ENCODE measurements at places on chromosomes 6 and 20.

DNA sequence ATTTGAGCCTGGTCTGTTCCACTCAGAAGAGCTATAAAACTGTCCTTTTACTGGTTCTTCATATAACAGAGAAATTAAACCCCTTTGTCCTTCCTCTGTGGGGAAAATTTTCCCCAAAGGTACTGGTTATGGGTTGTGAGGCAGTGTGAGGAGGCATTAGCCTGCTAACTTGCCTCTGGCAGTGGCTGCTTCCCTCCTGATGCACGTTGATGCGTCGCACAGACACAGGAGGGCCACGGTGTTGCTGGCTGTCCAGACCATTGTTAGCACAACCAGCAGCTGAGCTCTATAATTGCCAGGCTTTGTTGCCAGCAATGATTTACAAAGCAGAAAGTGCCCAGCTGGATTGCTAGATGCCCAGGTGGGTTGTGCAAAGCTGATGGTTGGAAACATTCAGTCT, 10.1 kb downstream of the AAR2 start:
- DNase-seq = no peak

DNA sequence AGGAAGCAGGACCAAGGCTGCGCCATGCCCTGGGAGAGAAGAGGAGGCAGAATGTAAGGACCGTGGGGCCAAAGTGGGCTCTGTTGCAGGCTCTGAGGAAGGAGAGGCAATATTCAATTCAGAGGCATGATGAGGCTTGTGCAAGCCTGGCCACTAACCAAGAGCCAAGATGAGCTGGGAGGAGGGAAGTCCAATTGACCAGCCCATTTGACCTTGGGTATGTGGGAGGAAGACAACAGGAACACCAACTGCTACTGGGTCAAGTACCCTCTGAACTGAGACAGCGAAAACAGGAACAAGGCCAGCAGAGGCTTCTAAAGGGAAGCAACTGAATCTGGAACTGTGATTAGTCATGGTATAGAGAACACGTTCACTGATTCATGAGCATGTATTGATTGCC, 779.6 kb downstream of the MAFB start:
- DNase-seq = no peak

DNA sequence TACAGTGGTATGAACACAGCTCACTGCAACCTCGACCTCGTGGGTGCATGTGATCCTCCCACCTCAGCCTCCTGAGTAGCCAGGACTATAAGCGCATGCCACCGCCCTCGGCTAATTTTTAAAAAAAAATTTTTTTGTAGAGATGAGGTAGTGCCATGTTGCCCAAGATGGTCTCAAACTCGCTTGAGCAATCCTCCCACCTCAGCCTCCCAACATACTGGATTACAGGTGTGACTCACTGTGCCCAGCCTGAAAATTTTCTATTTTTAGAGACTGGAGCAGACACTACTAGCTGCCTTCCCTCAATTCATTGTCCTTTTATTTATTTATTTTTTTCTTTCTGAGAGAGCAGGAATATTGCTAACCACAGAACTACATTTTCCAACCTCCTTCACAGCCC, 20.3 kb upstream of the GTF3C6 start:
- no peak for DNase-seq

DNA sequence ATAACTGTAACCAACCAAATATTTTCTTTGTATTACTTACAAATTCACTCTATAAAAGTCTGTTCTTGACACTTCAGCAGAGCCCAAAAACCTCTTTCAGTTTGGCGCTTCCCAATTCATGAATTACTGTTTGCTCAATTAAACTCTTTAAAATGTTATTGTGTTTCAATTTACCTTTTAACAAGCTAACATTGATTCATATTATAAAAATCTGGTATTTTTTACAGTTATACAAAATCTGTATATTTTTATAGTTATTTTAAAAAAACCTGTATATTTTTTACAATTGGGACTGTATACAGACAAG, 75.3 kb upstream of the E2F3 start:
- no peak for DNase-seq

DNA sequence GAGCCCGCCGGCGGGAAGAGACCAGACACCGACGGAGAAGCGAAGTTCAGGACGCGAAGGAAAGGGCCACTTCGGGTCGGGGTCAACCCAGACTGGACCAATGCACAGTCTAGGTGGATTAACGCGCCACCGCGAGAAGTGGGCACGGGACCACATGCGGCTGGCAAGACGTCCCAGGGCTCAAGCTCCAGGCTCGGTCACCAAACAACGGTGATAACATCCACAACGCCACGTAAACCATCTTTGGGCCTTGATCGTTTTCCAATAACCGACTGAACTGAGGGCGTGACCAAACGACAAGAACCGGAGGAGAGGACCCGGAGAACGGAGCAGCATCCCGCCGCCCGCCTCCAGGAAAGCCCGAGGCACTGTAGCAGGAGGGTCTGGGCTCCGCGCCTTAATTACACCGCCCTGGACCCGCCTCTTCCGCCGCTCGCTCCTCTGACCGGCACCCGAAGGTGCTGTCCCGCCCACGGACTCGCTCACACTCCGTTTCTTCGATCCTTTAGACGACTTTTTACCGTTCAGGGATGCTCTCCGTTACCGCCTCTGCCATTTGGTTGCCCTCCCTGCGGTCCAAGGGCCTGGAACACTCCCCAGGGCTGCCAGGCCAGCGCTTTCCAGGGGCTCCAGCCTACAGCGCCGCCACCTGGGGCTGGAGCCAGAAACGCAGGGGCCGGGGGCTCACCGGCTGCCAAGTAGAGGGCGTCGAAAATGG, 44.1 kb downstream of the DPPA5 start:
- DNase-seq = peak; percentile 28

GRCh38 chr6:16681260-16681873, 79.9 kb downstream of the ATXN1 start:
- no peak for DNase-seq

- DNase-seq = no peak
These were observed 21.1 kb downstream of the GHRH start for GRCh38 chr20:37240337-37241067.

DNA sequence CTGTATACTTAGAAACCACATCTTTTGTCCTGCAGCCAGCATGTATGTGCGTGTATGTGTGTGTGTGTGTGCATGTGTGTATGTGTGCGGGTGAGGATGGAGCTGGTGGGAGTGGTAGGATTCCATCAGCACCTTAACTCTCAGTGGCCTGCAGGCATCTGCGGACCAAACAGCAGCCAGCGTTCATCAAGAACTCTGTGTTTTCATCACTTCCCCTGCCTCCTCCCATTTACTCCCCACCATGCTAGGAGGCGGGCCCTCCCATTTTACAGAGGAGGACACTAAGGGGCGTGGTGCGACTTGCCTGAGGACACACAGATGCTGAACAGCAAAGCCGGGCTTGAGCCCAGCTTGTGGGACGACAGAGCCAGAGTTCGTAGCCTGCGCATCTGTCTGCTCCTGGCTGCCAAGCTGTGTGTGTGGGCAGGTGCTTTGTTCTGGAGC, 8.9 kb downstream of the VSTM2L start:
- no peak for DNase-seq

DNA sequence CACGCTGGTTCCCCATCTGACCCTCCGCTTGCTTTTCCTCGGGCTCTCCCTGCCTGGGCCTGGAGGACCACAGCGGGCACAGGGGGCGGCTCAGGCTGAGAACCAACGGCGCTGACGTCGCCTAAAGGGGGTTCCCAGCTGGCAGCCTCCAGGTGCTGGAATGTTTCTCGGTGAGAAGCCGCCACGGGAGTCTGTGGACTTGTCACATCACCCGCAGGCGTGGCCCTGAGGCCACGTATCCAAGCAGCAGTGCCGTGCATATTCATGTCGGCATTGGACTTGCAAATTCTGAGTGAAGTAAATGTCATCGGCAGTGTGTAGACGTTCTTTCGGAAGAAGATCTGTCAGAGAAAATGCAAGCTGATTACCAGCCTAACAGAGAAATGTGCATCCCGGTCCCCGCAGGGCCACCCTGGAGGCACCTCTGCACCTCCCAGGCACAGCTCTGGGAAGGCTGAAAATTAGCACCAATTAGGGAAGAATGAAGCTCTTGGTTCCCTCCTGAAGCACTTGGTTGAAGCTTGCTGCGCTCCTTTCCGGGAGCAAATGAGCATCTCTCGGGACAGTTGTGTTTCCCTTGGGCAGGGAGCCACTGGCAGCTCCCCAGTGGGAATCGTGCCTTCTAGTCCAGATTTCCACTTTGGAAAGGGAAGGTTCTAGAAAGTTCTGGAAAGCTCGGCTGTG, 24.3 kb downstream of the NTSR1 start:
- DNase-seq = no peak

DNA sequence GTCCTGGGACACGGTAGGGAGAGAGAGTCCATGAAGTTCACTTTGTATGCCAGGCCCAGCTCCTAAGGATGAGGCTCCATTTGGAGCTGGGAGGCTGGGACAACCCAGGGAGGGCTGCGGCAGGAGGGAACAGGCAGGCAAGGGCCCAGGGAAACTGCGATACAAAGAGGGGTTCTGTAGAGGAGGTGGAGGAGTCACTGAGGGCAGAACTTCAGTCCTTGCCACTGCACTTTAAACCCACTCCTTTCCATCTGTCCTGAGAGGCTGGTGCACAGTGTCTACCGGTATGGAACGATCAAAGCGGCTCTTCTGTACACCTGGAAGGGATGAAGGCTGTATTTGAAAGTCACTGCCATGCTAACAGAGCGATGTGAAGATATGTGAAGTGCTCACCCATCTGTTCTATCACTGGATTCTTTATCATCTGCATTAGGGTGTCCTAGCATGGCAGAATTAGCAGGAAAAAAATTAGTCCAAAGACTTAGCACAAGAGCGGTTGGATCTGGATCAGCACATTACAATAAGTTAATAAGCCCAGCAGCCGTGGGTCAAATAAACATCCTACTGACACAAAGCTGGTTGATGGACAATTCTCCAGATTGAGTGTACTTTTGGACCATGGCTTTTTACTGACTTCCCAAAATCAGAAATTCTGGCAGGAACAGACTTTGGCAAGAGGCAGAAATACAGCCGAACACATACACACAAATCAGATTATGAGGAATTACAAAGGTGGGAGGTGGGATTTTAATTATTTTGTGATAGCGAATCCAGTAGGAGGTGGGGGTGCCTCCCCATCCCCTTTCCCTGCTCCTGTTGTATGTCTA, 20.9 kb upstream of the ZFAND3 start:
- no peak for DNase-seq

- no peak for DNase-seq
These were observed 118.9 kb upstream of the BTN3A2 start for GRCh38 chr6:26246058-26246457.

DNA sequence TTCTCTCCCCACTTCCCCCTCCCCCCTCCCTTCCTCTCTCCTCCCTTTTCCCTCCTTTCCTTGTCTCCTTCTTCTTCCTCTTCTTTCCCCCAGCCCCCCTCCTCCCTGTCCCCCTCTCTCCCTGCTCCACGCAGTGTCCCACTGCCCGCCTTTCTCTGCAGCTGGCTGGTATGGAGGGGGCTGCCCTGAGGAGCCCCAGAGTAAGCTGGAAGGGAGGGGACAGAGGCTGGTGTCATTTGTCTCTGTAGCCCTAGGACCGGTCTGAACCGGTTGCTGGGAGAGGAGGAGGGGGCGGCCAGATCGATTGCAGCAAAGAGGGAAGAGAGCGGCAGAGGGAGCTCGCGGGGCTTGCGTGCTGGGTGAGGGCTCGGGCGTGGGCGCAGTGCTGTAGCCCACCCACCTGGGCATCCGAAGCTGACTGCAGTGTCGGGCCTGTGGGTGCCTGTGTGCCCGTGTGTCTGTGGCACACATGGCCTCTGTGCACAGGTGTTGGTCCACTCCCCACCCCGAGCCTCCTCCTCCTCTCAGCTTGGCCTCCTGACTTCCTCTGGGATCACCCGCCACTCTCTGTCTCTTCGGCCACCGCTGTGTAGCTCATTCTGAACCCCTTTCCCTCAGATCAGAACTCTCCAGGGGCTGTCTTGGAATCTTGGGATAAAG, 50.6 kb downstream of the SRC start:
- no peak for DNase-seq

- DNase-seq = no peak
These were observed 42.4 kb upstream of the EPB41L1 start for GRCh38 chr20:36112112-36112511.

DNA sequence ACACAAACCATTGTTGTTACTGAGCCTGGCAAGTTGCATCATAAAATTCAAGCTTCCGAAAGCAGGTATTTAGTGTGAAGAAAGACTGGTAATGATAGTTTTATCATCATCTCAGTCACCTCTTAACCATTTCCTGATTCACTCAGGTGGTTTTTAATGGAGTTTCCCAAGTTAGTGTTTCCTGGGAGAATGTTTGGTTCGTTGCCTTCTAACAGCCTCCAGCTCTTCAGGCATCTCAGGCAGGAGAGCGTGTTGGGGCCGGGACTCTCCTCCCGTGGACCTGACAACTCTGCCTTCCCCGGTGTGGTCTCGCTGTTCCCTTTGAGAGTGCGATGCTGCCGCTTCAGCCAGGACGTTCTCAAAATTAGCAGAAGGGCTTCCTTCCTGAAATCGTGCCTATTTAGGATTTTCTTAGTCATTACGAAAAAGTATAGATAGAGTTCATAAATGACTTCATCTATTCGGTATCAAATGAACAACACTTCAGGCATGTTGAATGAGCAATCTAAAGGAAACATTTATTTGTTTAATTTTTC, 105.0 kb upstream of the QKI start:
- no peak for DNase-seq

GRCh38 chr6:44229376-44230033, 6.1 kb downstream of the SLC29A1 start:
- no peak for DNase-seq

DNA sequence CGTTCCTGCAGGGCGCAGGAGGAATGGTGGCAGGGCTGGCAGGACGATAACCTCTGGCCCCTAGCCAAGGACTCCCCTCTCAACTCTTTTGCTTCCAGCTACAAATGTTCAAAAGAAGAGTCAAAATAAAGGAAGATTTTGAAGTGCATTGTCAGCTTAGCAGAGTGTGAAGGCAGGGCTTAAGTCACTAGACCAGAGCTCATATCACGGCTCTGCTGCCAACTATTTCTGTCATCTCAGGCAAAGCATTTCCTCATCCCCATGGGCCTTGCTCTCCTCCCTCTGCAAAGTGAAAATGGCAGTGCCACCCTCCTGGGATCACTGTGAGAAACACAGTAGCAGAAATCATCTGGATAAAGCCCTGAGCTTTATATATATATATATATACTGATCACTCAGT, 36.7 kb downstream of the CFAP61 start:
- DNase-seq = no peak

GRCh38 chr6:33766921-33767907, 20.5 kb upstream of the IP6K3 start:
- no peak for DNase-seq

DNA sequence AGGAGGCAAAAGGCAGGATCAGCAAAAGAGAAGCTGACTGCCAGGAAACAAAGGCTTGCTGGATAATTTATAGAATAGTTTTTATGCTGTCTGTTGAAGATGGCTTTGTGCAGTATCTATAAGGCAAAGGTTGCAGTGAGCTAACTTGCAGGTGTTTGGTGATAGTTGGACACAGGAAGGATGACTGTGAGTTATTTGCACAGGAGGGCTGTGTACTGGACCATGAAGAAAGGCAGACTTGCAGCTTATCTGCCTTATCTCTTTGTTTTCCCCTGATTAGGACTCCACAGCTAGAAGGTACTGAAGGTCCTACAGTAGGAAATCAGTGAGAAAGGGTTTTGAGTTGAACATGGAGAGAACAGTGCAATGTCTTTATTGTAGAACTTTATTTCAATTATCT, 2.1 kb downstream of the BTN1A1 start:
- no peak for DNase-seq
